T-cell (primary cell): ENCODE measurements at places on chromosomes 3 and 15.

- DNase-seq: no peak
These were observed 223.8 kb upstream of the SATB1 start for GRCh38 chr3:18648868-18649462.

DNA sequence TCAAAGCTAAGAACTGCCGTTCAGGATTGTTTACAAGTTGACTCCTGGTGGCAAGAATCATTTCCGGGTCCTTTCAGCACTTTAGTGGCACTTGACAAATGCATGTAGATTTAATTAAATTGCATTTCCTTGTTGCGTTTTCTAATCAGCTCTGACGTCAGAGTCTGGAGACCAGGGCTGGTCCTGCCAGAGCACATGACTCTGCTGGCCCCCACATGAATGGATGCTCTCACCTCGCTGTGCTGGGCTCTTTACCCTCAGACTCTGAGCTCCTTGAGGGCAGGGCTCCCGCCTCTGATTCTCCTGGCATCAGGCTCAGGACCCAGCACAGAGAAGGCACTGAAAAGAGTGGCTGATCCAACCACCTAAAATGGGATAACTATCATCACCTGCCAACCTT is 69.4 kb downstream of the FEM1B start:
- no peak for DNase-seq

GRCh38 chr3:11514191-11514821 is 129.4 kb downstream of the VGLL4 start:
- no peak for DNase-seq

DNA sequence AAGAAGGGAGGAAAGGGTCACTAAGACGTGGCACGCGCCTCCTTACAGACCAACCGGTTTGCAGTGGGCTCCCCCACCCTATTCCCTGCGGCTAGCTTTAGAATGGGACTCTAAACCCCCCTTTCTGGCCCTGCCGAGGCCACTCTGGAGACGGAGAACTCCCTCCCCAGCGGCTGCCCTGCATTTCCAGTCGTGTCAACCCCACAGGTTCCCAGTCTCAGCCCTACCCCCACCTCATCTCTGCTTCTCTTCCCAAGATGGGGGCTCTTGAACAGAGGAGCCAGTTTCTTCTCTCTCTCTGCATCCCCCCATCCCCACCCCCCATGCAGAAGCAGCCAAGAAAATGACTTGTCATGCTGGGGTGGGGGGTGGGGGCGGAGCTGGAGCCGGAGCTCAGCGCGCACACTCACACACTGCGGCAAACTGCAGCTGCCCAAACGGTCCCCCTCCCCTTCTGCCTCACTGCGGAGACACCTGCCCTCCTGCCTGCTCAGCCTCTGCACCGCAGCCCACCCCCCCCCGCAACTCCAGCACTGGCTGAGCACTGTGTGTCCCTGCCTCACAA is 871 bp downstream of the MAP1A start:
- DNase-seq: no peak

DNA sequence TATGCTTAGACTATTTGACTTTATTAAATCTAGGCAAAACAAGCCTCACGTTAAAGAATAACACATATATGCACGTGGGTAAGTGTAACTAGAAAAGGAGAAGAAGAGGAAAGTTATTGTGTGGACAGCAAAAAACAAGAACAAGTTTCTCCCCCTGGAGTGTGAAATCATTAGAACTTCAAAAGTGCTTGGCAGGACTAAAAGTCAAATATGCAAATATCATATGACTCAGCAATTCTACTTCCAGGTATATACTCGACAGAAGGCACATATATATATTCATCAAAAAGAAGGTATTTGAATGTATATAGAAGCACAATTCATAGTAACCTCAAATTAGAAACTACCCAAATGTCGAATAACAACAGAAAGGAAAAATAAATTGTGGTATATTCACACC is 68.9 kb upstream of the STXBP5L start:
- no peak for DNase-seq

DNA sequence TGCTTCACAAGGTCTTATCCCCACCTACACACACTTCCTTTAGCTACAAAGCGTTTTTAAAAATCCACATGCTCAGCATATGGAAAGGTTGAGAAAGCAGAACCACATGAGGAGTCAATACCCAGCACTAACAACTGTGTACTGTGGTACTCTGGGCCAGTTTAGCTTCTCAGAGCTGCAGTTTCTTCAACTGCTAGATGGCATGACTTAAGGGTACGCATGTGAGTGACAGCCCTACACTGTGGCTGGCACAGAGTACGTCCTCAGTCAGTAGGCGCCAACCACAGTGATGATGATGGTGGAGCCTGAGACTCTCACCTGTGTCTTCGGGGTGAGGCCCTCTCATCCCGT is 17.4 kb downstream of the CCDC12 start:
- DNase-seq: no peak

GRCh38 chr3:46578973-46579755 is 13.1 kb upstream of the LRRC2 start:
- DNase-seq: no peak

GRCh38 chr3:159775372-159775961 is 213.2 kb upstream of the IL12A start:
- no peak for DNase-seq

GRCh38 chr3:141753399-141753798 is 9.8 kb upstream of the GRK7 start:
- no peak for DNase-seq

- no peak for DNase-seq
These were observed 179.5 kb downstream of the ANXA2 start for GRCh38 chr15:60218256-60218655.

DNA sequence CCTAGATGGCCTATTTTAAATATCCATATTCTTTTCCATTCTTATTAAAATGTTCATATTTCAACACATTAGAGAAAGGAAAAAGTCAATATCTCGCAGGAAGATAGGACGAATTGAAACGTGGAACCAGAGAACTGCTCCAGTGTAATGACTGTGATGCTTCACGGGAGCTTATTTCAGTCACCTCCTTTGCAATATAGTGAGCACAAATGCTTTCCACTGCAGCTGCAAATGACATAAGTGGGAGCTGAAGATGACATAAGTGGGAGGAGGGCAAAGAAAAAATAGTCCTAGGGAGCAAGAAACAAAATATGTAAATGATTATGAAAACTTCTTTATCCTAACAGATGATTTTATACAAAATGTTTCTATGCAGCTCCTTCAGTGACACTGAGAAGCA is 324.1 kb downstream of the ZNF385D start:
- DNase-seq: no peak

DNA sequence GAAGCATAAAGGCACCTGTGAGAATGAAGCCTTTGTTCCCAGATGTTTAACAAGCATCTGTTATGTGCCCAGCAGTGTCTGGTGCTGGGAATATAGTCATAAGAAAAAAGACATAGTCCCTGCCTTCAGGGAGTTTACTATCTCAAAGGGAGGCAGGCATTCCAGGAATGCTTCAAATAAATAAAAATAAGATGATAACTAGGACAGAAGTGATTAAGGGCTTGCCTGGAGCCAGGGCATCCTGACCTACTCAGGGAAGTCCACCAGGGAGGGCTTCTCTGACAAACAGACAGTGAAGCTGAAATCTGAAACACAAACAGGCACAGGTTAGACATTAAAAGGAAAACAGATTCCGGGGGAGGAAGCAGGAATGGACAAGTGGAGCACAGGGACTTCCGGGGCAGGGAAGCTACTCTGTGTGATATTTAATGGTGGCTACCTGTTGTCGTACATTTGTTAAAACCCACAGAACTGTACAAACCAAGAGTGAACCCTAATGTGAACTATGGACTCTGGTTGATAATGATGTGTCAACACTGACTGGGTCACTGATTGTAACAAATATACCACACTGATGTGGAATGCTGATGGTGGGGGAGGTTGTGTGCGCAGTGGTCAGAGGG is 53.3 kb downstream of the ITGB5 start:
- DNase-seq: no peak

- DNase-seq: no peak
These were observed 6.3 kb downstream of the UROC1 start for GRCh38 chr3:126511291-126511690.

- DNase-seq: no peak
These were observed 140.4 kb downstream of the RORA start for GRCh38 chr15:61088675-61089074.

DNA sequence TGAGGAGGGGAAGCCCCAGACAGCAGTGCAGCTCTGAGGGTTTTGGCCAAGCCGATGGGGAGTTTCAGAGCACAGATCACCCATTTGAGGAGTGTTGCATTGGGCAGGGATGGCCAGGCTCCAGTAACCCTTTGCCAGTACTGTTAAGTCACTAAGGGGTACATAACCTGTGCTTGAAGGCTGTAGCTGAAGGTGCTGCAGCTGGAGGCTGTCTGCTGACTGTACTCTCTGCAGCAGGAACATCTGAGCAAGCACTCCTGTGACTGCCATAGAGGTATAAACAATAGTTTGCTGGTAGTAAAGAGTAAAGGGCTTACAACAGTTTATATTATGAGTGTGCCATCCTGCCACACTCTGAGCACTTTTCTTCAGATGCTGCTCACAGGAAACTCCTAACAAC is 297.8 kb downstream of the EPHA3 start:
- no peak for DNase-seq

- no peak for DNase-seq
These were observed 36.3 kb upstream of the MEX3B start for GRCh38 chr15:82081914-82082762.

DNA sequence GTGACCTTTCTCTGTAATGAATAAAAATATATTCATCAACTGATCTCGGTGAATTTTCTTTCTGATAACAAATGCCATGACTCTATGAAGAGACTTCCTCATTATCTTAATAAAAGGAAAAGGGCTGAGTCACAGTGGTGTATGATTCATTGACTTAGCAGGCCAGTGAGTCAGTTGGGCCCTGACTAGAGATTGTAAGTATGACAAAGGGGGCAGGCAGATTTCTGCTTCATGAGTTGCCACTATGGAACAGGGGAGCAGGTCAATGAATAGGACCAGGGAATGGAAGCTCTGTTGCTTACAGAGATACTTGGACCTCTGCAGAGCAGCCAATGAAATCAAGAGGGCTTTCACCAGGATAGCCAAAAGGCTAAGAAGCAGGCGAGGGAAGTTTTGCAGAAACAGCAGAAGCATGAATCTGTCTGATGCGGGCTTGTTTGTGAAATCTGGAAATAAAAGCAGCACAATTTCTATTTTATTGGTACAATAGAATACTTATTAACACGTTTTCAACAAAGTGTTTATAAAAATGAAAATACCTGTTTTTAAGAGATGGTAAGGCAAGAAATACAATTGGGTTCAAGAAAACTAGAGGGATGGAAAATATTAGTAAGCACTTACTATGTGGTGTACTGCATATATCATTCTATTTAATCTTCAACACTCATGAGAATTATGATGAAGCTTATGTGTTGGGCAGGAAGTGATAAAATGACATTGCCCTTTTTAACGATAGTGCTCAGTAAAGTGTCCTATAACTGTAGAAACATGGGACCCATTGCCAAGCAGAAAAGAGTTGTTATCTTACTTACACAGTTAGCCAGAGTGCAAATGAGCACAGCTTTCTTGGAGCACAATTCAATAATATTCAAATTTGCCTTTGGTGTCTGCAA is 169.8 kb upstream of the MYRIP start:
- DNase-seq: no peak

DNA sequence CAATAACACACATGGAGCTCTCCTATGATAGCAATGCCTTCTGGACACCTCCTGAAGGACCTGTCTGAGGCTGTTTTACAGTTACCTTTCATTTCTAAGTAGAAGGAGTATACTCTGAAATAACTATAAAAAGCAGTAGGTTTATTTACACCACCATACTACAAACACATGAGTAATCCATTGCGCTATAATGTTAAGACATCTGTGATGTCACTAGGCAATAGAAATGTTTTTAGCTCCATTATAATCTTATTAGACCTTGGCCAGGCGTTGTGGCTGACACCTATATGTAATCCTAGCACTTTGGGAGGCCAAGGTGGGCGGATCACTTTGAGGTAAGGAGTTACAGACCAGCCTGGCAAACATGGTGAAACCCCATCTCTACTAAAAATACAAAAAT is 24.7 kb downstream of the PXK start:
- DNase-seq: no peak

DNA sequence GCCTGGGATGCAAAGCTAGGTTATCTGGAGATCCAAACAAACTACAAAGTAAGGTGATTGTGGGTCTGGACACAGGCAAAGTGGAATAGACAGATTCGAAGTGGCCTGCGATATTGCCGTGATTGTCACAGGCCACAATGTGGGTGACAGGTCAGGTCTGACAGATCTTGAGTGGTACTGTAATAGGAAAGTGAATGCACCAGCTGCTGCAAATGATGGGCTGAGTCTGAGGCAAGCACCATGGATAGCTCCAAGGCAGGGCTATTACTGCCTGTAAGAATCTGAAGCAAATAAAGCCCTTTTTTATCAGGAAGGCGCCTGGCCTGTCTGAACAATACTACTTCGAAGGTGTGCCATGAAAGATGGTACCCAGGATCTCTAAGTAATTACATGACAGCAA is 10.0 kb downstream of the ARMC8 start:
- DNase-seq: no peak

DNA sequence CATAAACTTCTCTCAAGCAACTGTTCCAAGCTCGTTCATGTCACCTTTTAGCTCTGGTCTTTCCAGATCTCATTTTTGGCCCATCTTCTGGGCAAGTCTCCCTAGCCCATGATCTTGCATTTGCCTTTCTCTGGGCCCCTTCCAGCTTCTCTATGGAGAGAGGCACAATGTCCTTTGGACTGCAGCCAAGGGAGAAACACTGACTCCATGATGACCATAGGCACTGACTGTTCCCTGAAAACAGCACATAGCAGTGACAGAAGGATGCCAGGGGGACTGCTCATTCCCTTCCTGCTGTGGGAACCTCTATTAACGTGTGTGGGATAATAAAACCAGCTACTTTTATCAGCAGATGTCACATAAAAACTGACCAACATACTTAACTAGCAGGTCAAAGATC is 60.3 kb downstream of the STRIT1 start:
- no peak for DNase-seq

DNA sequence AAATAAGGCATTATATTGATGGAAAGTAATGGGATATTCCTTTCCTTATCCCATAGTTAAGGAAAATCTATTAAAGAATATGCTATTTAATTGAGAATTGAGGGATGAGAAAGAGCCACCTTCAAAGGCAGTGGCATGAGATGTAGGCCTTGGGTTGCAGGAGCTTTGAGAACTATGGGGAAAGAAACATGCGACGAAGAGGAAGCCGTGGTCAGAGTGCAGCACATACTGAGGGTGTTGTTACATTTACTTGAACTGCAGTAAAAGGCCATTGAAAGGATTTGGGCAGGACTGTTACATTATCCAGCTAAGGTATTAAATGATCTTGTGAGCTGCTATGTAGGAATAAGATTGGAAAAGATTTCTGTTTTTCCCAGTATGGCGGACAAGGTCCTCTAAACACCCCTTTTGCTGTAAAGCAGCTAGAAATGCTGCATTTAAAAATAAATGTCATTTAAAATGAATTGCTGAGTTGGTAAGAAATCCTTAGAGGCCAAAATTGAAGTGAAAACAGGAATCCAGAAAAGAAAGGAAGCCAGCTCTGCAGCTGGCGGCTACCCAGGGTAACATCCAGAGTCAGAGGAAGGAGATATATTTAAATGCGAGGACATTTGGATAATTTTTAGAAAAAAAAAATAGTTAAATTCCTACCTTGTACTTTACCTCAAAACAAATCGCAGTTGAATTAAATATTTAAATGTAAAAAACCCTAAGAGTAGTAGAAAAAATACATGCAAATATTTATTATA is 61.7 kb downstream of the IL1RAP start:
- DNase-seq: no peak
